ENCODE measurements at places on chromosomes 3 and 15.

DNA sequence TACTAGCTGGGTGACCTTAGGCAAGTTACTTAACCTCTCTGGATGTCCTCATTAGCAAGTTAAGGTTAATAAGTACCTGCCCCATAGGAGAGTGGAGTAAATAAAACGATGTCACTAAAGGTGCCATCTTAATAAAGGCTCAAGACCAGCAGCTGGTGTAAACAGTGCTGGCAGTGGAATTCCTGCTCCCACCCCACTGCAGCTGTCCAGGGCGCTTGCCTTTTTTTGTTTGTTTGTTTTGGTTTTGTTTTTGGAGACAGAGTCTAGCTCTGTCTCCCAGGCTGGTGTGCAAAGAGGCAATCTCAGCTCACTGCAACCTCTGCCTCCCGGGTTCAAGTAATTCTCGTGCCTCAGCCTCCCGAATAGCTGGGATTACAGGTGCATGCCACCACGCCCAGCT, 28.9 kb downstream of the IDH3A start:
- no peak for DNase-seq

GRCh38 chr3:127482216-127483004, 108.1 kb downstream of the TPRA1 start:
- DNase-seq, result no peak

DNA sequence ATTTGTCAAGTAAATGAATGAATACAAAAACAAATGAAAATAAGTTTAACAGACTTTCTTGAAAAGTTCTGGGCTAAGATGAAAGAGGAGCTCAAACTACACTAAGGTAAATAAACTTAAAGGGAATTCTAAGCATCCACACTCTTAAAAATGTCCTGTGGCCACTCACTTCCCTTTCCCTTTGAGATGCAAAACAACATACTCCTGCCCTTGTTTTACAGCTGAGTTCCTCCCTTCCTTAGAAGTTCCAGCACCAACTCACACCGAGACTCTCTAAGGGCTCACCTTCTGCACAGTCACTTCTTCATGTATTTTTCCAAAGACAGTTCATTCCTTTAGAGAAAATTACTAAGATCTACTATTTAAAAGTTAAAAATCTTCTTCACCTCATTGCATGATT, 123.3 kb upstream of the CMC1 start:
- no peak for DNase-seq

- DNase-seq, result no peak
These were observed 1.9 kb downstream of the FGF7 start for GRCh38 chr15:49424954-49425353.

- no peak for DNase-seq
These were observed at the start of gene ZNF502 for GRCh38 chr3:44712455-44713075. Gene ZNF502 (plus strand): TSS chr3:44712660. CDS start chr3:44720262, 7,602 bp downstream.

DNA sequence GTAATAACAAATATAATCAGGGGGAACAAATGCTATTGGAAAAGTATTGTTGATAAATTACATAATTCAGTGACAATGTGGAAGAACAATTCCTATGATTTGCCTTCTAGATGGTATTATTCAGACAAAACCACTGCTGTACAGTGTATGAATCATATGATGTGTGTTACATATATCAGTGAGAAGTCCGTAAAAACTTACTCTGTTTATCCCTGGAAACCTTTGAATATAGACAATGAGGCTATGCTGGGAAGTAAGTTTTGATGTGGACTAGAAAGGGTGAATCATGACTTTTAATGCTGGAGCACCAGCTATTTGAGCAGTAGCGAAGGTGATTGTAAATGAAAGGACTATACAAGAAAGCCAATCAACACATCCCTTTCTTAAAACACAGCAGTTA, 17.9 kb downstream of the C3orf38 start:
- no peak for DNase-seq

GRCh38 chr3:196238612-196239560, 22.6 kb downstream of the SLC51A start:
- no peak for DNase-seq

- DNase-seq, result no peak
These were observed 237.1 kb downstream of the RYR3 start for GRCh38 chr15:33547876-33548275.

- no peak for DNase-seq
These were observed 19.4 kb downstream of the ZNF80 start for GRCh38 chr3:114218006-114218405.

DNA sequence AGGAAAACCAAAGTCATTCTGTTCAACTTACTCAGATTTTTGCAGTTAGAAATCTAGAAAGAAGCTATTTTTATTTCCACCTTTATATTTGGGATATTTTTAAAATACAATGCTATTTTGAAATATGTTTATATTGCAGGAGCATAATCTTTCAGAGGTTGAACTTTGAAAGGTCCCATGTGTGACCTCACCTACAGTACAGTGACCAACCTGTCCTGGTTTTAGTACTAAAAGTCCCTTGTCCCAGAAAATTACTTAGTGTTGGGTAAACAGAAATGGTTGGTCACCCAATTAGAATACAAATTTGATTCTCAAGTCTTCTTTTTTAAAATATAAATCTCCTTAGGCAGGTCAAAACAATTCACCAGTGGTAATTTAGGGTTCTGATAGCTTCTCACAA, 141.6 kb upstream of the FRMD4B start:
- DNase-seq, result no peak

GRCh38 chr3:45437383-45437782, 49.0 kb downstream of the LARS2 start:
- DNase-seq, result peak; percentile 26

GRCh38 chr3:143298380-143298779, 178.8 kb downstream of the CHST2 start:
- DNase-seq, result no peak

DNA sequence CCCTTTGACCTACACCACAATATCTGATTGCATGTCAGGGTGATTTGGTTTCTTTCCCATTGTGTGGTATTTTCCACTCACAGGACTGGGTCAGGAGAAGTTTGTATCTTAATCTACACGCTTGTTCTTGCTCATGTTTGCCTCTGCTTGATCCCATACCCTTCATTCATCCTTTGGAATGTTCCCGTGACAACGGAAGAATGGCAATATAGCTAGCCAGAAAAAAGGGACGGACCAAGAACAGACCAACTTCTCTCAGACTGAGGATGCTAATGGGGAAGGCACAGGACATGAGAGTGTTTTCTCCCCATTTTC, 7.8 kb upstream of the THSD4 start:
- no peak for DNase-seq

GRCh38 chr3:34363881-34364280, 565.5 kb downstream of the PDCD6IP start:
- DNase-seq, result no peak

Data from AML-193 (cell line).